Activated naive CD8-positive, alpha-beta T cell treated with anti-CD3 and anti-CD28 coated beads, Interleukin-2, amount 50 U/mL, for 16 hours (primary cell): ENCODE measurements at places on chromosomes 1 and 21.

DNA sequence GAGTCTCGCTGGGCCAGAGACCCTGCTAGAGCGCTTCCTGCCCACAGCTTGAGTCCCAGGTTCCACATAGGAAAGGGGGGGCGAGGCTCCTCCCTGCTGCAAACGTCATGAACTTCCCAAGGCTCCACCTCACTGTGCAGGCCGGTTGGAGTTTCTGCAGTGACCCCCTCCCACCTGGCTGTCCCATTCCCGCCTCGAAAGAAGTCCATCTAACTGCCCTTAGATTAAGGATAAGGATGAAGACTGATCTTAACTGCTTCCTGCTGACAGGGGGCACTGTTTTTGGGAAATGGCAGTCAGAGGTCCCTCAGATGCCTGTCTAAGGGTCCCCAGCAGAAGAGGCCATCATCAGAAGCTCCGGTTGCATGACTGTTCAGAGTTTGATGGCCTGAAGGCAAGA lies 62.7 kb downstream of the STUM start:
- no peak for DNase-seq

- DNase-seq, result no peak
Observed at GRCh38 chr1:155938220-155938627, 3.2 kb upstream of the RXFP4 start.

GRCh38 chr1:26338670-26339069 lies 15.3 kb downstream of the CRYBG2 start:
- no peak for DNase-seq

- no peak for DNase-seq
Observed at GRCh38 chr1:16981269-16981849, 939 bp upstream of the MFAP2 start.

GRCh38 chr1:83060221-83060620 lies 938.7 kb downstream of the TTLL7 start:
- DNase-seq, result no peak

DNA sequence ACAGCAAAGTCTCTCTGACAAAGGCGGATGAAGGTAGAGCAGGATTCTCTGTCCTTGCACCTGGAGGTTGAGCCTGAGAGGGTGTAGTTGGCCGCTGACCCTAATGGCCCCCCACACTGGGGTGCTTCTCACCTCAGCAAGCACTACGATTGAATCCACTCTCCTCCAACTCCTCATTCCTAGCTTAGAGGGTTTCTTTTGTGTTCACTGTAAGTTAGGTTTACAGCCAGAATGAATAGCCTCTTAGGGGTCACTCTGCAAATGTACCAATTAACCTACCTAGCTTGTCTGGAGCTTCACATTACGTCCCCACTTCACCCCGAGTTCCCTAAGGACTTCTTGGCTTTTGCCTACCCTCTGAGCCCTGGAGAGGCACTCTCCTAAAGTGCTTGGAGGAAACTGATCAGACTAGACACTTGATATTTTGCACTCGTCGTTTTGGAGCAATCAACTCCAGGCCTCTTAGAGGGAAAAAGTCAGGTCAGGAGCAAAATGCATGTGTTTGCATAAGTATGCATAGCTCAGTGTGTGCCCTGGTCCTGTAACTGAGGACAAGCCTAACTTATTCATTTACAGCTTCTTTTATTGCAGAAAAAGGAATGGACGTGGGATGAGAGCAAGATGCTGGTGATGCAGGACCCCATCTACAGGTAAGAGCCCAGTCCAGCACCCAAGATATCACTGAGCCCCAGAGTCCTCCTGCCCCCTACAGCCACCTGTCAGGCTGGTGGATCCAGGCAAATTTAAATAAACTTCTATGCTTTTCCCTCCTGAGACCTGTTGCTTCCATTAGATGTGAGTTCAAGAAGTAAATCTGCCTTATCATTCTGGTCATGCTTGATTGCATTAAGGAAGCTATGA lies 76.4 kb downstream of the SPATA46 start:
- DNase-seq, result no peak

DNA sequence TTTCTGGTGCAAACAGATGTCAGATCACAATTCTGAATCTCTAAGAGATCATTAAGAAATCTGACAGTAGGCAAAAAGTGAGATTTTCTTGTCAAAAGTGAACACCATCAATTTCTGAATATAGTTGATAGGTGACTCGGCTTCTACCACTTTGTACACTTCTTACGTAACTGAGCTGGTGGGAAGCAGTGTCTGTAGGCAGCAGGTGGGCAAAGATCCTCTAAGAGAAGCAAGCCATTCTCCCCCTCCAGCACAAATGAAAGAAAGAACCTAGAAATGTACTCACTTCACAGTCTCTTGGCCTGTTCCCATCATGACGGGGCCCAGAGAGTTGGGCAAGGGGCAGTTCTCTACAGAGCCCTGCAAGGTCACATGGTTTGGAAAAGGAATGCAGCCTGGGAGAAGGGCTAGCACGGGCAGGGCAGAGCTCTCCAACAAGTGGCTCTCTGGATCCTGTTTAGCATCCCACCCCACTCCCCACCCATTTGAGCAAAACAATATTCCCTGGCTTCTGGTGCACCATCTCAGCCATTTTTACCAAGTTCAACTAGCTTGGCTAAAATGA lies 412.6 kb downstream of the LTN1 start:
- DNase-seq, result no peak

GRCh38 chr1:228346731-228347130 lies 59.9 kb downstream of the TRIM11 start:
- DNase-seq, result no peak

GRCh38 chr1:43774359-43774758 lies 67.0 kb downstream of the ST3GAL3 start:
- no peak for DNase-seq

DNA sequence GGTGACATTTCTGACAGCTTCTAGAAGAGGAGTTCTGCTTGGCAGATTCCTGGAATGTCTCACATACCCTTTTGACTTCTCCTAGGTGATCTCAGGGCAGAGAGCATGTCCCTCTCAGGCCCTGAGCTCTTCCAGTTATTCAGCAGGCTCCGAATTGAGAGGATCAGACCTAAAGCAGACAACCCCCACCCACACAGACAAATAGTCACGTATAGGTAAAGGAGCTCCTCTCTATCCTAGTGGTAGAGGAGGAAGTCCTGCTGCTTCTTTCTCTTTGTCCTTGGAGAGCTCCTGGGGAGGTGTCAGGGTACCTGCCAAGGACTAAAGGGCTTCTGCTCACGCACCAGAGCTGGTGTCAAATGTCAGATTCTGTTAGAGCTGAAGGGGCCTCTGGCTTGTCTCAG lies 128.1 kb downstream of the IER5 start:
- DNase-seq, result no peak

DNA sequence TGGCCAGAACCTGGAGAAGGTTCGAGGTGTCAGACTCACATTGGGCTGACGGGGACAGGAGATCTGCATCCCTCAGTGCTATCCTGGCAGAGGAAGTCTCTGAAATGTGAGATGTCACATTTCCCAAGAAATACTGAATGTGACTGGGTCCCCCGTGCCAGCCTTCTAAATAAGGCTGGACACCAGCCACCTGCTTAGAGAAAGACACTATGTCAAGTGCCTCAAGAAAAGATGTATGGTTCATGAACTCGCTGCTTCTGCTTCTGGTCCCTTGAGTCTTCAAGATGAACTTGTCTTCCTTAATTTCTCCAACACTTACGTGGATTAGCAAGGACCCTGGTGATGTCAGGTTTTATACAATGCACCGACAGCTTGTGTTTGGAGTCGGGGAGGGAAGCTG lies 42.1 kb upstream of the FHAD1 start:
- no peak for DNase-seq

DNA sequence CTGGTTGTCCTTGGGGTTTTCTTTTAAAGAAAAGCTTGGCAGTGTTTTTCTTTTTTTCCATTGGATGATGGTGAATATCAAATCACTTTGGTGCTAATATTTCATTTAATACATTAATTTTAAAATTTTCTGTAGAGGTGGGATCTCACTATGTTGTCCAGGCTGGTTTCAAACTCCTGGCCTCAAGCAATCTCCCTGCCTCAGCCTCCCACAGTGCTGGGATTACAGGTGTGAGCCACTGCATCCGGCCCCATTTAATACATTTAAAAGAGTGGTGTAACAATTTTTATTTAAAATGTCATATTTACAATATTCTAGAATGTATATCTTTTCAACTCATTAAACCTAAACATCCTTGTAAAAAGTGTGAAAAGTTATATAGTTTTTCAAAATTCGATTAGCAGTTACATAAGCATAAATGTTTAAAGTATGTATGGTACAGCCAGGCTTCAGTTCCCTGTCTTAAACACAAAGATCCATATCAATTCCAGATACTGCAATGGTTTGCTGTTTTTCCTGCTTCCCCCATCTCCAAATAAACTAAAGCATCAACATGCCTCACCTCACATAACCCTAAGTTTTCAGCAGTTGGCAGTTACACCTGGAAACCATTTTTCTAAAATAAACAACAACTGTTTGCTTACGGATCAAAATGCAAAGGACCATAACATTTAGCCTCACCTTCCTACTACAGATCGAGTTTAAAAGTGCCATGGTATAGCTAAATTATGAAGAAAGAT lies 8.9 kb upstream of the LGALS8 start:
- DNase-seq, result no peak

DNA sequence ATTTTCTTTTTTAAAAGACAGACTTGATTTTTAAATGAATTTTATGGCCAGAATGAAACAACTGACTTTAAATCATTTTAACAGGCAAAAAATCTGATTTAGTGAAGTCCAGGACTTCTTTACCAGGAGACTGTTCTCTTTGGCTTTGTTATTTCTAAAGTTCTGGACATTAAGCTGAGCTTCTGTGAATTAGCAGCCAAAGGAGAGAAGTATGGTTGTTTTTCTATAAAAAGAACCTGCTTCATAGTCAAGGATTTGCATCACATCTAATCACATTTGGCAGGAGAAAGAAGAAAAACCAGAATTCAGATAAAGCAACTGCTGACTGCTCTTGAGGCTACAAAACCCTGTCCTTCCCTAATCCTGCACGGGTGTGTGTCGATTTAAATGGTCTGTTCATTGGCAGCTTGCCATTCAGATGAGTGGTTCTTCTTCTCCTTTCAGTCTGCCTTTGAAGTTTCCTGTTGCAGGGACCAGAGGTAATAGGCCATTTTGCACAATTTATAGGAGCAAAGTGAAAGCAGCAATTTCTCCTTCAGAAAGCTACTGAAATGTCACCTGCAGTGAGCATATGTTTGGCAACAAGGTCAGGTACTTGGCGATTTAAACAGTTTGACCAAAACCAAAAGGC lies 215.4 kb downstream of the OLFM3 start:
- DNase-seq, result no peak

- DNase-seq, result no peak
Observed at GRCh38 chr21:25563361-25564116, 43.7 kb downstream of the MRPL39 start.

GRCh38 chr1:26170472-26170821 lies 739 bp downstream of the ZNF593 start:
- no peak for DNase-seq

- no peak for DNase-seq
Observed at GRCh38 chr1:205438213-205439158, 16.6 kb upstream of the LEMD1 start.

DNA sequence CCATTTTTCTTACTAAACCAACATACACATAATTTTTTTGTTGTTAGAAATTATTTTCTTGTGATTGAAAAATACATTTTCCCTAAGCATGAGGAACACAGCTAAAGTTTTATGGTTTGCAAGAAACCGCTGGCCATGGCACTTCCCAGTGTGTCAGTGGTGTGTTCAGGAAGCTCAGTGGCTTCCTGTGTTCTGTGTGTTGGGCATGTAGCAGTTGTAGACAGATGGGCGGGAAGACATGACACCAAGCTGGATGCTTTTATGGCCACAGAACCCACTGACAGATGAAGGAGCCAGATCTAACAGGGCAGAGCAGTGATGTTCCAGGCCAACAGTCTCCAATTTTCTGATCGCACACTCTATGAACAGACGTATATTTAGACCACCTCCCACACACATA lies 119.8 kb downstream of the GALNT2 start:
- DNase-seq, result no peak

GRCh38 chr1:198780376-198780775 lies 141.5 kb downstream of the PTPRC start:
- DNase-seq, result no peak

DNA sequence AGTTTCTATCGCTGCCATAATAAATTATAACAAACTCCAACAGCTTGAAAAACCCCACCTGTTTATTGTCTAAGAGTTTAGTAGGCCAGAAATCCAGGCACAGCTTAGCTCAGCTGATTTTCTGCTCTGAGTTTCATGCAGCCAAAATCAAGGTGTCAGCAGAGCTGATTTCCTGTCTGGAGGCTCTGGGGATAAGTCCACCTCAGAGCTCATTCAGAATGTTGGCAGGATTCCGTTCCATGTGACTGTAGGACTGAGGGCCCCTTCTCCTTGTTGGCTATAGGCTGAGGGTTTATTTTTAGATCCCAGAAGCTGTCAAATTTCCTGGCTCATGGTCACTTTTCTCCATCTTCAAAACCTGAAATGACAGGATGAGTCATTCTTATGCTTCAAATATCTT lies 91.6 kb upstream of the CHODL start:
- no peak for DNase-seq

DNA sequence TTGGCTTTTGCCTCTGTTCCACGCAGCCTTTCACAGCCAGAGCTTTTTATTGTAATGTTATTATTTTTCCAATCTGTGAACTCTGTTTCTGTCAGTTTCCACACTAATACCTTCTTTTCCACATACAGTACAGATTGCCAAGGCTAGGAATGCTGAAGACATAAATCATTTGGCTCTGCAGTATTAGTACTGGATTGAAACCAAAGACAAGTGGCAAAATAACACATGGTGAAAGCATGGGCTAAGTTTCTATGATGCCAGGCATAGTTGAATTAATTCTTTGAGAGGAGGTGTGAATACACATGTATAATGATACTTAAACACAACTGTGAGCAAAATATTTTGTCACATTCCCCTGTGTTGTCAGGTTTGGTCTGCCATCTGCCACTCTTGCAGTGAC lies 73.5 kb downstream of the TMEM200B start:
- no peak for DNase-seq

- no peak for DNase-seq
Observed at GRCh38 chr21:45801989-45802388, 158.5 kb downstream of the PCBP3 start.
